ENCODE measurements at places on chromosomes 12 and 14. TPM values are rescaled to one million over a fixed set of nuclear protein-coding genes. Genes with fewer than 3 reads are reported as not detected.

YEATS4 gene
- 41.8 TPM for polyA plus RNA-seq

JPH4 gene
- 0.10 TPM for polyA plus RNA-seq

C1RL gene
- polyA plus RNA-seq, result 0.75 TPM

RHEBL1 gene
- polyA plus RNA-seq, result 11.0 TPM

KRT6B gene
- polyA plus RNA-seq, result not detected

TSPAN9 gene
- 0.44 TPM for polyA plus RNA-seq

PPP1R36 gene
- 0.81 TPM for polyA plus RNA-seq

COCH gene
- 3.1 TPM for polyA plus RNA-seq

KLHL33 gene
- 0.21 TPM for polyA plus RNA-seq

TTC8 gene
- not detected for polyA plus RNA-seq

CLEC4D gene
- polyA plus RNA-seq, result not detected

PLEKHH1 gene
- not detected for polyA plus RNA-seq

CMA1 gene
- polyA plus RNA-seq, result not detected

YBX3 gene
- 8.2 TPM for polyA plus RNA-seq

CPNE6 gene
- not detected for polyA plus RNA-seq

MORN3 gene
- polyA plus RNA-seq, result 1.4 TPM

ZC2HC1C gene
- 0.58 TPM for polyA plus RNA-seq

PZP gene
- polyA plus RNA-seq, result not detected

SDSL gene
- 2.7 TPM for polyA plus RNA-seq

MEG3 gene
- not detected for polyA plus RNA-seq

SLC5A8 gene
- not detected for polyA plus RNA-seq

LRP1 gene
- polyA plus RNA-seq, result not detected

CD163 gene
- polyA plus RNA-seq, result 6.0 TPM

INHBE gene
- polyA plus RNA-seq, result not detected

RDH11 gene
- 76.1 TPM for polyA plus RNA-seq

LRTM2 gene
- polyA plus RNA-seq, result not detected

CLEC9A gene
- 0.99 TPM for polyA plus RNA-seq

ANKRD33 gene
- polyA plus RNA-seq, result not detected

PLXNC1 gene
- 3.3 TPM for polyA plus RNA-seq

YY1 gene
- 23.6 TPM for polyA plus RNA-seq

TAS2R42 gene
- not detected for polyA plus RNA-seq

INSM2 gene
- not detected for polyA plus RNA-seq

SUDS3 gene
- 13.0 TPM for polyA plus RNA-seq

TCL1A gene
- polyA plus RNA-seq, result 3.2 TPM

HOXC12 gene
- polyA plus RNA-seq, result not detected

AQP6 gene
- polyA plus RNA-seq, result not detected

OR6C2 gene
- polyA plus RNA-seq, result not detected

TNS2 gene
- polyA plus RNA-seq, result not detected

HPD gene
- not detected for polyA plus RNA-seq

PRB2 gene
- polyA plus RNA-seq, result not detected

Measured in immature natural killer cell (primary cell).